SHP77 (cell line): ENCODE measurements at places on chromosomes 7 and 10.

DNA sequence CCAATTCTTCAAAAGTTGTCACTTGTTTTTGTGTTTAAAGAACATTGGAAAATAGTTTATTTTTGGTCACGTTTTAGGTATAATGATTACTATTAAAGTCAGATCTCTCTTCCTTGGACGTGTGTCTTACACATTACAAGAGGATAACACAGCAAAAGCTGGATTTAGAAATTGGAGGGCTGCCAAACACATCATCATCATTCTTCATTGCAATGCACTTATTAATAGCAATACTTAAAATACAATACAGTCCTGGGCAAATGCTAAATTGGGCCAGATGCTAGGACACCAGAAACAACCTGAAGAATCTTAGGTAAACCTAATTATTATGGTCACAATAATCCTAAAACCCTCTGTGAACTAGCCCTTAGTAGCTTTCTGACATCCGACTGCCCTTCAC is 303.6 kb downstream of the DGKB start:
- no peak for DNase-seq

DNA sequence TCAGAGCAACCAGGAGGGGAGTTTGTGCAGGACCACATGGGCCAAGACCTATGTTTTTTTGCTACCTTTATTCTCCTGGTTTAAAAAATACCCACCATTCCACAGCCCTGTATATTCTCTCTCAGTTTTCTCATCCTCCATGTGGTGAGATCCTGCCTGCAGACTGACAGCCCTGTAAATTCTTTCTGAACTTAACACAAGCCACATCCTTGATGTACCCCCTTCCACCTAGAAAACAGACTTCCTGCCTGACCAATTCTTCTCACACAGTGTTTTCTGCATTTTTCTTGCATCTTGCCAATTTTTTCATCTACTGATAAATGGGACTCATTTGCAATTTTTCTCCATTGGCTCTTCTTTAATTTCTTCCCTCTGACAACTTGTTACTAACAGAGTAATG is 78.4 kb downstream of the INSYN2A start:
- DNase-seq, result no peak

GRCh38 chr7:55160539-55160938 is 141.7 kb downstream of the EGFR start:
- DNase-seq, result no peak

DNA sequence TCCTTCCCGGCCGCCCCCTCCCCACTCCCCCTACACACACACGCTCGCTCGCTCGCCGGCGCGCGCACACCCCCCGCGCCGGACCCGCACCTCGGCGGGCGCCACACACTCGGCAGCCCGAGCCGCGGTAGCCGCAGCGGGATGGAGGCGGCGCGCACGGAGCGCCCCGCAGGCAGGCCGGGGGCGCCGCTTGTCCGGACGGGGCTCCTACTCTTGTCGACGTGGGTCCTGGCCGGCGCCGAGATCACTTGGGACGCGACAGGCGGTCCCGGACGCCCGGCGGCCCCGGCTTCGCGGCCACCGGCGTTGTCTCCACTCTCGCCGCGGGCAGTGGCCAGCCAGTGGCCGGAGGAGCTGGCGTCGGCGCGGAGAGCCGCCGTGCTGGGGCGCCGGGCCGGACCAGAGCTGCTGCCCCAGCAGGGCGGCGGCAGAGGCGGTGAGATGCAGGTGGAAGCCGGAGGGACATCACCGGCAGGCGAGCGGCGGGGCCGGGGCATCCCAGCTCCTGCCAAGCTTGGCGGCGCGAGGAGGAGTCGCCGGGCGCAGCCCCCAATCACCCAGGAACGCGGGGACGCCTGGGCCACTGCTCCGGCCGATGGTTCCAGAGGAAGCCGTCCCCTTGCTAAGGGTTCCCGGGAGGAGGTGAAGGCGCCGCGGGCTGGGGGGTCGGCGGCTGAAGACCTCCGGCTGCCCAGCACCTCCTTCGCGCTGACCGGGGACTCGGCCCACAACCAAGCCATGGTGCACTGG is at the start of gene SORCS3:
Gene SORCS3, plus strand, starts transcription at position 104 of the 750 bp plus-strand sequence.
- DNase-seq, result no peak

DNA sequence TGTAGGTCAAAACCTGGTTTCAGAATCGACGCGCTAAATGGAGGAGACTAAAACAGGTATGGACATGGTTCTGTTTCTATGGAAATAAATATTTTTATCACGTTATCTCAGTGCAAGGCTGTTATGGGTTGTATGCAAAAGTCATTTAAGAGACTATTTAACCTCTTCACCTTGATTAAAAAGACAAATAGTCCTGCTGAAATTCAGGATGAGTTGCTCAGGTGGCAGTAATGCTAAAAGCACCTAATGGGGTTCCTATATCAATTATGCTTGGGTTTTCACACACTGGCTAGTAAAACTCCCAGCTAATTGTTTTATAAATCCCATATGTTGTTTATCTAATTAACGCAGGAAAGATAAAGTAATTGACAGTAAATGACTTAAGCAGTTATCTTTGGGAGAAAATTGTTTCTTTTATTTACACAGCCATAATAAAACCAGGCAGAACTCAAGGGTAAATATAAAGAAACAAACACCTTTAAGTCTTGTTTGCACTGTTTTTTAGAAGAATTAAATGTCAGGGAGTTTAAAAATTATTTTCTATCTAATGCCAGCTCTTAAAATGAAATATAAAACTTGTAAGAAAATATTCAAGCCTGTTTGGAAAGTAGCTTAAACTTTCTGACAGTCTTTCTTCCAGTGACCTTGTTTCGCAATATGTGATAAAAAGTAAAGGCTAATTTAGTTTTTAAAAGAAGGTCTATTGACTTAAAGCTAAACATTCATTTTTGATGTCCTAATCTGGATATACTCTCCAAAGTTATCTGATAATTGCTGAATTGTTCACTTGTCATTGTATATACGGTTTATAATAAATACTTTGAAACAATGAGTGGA is 3.2 kb downstream of the HHEX start:
- DNase-seq, result no peak

GRCh38 chr7:120180221-120180620 is 92.8 kb upstream of the KCND2 start:
- DNase-seq, result no peak

DNA sequence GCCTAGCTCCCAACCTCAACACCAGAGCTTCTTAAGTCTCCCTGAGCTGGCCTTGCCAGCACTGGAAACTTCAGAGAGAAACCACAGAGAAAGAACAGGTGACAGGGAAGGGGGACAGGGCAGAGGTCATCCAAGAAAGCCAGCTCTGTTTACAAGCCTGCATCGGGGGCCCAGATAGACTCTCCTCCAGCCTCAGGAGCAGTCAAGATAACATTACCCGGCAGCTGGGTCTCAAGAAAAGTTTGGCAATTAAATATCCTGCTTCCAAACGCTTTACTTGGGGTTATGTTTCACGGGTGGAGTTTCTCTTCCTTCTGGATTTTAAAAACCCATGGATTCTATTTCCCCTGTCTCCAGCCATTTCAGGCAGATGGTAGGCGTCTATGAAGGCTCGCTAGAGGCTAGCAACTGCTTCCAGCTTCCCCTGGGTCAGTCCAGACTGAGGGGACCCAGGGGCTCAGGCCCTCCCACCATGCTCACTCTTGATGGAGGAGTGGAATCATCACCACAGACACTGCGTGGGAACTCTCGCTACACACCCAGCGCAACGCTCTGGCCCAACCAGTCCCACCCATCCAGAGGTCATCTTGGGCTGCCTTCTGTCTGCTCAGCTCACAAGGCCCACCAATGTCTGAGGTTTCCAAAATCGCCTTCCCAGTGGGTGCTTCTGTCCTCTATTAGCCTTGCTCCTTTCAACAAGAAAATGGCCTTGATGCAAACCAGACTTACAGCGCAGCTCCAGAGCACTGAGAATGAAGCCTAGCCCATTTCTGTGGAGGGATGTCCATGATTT is 48.8 kb downstream of the SH3PXD2A start:
- no peak for DNase-seq
